NCI-H1417 treated with DMSO at 0.1 percent for 48 hours (cell line): ENCODE measurements at places on chromosomes 5 and 9.

DNA sequence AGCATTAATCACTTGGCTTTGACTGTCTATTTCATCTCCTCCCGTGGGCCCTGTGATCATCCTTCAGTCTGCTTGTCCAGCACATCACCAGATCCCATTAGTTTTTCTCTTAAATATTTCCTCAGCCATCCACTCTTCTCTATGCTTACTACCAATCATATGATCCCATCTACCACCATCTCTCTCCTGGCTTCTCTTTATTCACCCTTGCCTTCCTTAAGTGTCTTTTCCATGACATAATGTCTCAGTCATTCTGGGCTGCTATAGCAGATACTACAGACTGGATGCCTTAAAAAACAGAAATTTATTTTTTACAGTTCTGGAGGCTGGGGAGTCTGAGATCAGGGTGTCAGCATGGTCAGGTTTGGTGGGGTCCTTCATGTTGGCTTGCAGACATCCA lies 208.4 kb upstream of the PPP1R2B start:
- no peak for DNase-seq

- no peak for DNase-seq
Measured at GRCh38 chr9:35690294-35690613, 529 bp upstream of the TPM2 start.

DNA sequence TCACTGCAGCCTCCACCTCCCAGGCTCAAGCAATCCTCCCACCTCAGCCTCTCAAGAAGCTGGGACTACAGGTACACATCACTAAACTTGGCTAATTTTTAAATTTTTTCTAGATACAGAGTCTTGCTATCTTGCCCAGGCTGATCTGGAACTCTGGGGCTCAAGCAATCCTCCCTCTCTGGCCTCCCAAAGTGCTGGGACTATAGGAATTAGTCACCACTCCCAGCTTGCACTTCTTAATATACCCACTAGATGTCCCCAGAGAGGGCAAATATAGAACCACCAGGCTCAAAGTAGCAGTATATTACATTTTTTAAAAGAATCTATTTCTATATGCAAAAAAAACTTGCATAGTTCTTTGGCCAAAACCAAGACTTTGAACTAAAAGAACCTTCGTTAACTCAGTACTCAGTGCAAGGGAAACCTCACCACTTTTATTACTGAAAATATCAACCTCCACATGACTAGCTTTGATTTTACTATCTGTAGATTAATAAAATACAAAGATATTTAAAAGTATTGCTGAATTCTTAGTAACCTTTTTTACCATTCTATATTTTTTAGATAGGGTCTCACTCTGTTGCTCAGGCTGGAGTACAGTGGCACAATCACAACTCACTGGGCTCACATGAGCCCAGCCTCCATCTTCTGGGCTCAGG lies 25.8 kb upstream of the HSD17B3 start:
- DNase-seq: no peak

- DNase-seq: no peak
Measured at GRCh38 chr5:178115136-178115813, 1.9 kb downstream of the N4BP3 start.

DNA sequence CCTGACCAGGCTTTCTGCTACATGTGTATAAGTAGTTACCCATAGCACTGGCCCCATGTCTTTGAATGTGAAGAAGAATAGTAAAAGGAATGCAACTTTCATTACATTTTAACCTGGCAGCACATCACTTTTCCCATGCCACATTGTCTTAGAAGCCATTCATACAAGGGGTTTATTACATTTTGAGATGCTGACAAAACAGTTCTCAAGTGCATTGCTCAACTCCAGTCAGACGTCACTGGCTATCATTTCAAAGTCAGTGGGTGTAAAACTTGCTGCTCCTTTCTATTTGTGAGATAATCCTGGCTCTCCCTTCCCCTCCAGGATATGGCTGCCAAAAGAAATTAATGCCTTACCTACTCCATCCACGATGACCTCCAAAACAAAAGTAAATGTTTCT lies 97.0 kb upstream of the VCAN start:
- DNase-seq: no peak

- no peak for DNase-seq
Measured at GRCh38 chr9:98168941-98169488, 23.4 kb downstream of the CORO2A start.

DNA sequence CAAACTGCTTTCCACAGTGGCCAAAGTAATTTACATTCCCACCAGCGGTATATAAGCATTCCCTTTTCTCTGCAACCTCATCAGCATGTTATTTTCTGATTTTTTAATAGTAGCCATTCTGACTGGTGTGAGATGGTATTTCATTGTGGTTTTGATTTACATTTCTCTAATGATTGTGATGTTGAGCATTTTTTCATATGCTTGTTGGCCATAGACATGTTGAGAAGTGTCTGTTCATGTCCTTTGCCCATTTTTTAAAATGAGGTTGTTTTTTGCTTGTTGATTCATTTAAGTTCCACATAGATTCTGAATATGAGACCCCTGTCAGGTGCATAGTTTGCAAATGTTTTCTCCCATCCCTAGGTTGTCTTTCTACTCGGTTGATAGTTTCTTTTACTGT lies 254.5 kb upstream of the MPDZ start:
- no peak for DNase-seq

GRCh38 chr5:150565868-150566267 lies 57.9 kb downstream of the NDST1 start:
- no peak for DNase-seq

DNA sequence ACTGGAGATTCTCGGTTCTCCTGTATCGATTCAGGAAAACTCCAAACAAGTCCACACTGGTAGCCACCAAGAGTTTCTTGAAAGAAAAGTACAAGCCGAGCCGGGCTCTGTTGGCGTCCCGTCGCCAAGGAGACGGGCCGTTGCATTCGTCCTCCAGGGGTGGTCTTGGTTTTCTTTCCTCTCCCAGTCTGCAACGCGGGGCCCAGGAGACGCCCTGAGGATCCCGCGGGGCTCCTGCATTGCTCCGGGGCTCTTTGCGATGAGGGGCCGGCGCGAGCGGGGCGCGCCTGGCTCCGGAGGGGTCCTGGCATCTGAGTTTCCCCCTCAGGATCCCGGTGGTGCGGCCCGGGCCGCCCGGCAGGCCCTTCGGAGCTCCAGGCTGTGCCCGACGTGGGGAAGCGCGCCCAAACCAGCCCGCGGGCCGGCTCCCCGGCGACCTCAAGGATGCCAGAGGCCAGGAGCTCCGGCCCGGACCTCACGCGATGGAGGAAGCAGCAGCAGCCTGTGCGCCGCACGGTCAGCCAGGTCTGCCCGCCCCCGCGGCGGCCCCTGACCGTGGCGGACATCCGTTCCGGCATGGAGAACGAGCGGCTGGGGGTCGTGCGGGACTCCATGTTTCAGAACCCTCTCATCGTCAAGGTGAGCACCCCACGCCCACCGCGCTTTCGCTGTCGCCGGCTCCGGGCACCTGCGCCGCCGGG lies at the start of gene CFAP77:
CFAP77 (plus strand) TSS at position 384 of the 701 bp plus-strand sequence; CDS start at position 445, 61 bp downstream.
- no peak for DNase-seq
